Epithelial cell of esophagus (primary cell): ENCODE measurements at places on chromosomes 7 and 10.

DNA sequence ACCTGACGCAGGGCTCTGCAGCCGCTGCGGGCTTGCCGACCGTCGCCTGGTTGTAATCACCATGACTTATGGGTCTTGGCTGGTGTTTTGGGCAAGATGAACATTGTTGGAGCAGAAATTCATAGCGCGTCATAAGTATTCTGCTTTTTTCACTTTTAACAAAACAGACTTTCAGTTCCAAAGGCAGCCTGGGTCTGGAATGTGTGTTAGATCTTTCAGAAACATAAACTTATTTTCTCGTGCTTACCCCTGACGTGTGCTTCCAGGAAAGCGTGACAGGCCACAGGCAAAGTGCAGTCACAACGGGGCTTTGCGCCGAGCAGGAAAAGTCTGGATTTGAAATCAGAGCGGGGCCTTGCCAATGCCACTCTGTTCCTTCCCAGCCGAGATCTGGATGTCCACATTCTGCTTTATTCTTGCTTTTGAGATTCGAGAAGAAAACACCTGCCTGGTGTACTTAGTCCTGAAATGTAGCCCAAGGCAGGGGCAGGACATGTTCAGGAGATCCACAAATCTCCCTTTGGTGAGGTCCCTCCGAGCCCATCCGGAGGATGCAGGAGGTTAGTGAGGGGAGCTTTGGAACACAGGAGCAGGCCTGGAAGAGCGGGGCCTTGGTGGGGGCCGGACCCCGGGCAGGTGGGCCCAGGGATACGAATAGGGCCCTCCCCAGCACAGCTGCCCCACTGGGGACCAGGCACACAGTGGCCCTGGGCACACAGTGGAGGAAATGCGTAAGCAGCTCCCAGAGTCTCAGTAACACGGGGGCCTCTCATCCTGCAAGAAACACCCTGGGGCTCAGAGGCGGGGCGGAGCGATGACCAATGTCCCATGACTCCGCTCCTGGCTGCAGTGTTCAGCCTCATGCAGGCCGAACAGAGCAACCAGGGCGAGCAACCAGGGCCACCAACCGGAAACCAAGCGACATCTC is 49.5 kb upstream of the EBF3 start:
- no peak for DNase-seq

- DNase-seq, result no peak
Measured at GRCh38 chr10:614790-615582, 74.5 kb downstream of the DIP2C start.

DNA sequence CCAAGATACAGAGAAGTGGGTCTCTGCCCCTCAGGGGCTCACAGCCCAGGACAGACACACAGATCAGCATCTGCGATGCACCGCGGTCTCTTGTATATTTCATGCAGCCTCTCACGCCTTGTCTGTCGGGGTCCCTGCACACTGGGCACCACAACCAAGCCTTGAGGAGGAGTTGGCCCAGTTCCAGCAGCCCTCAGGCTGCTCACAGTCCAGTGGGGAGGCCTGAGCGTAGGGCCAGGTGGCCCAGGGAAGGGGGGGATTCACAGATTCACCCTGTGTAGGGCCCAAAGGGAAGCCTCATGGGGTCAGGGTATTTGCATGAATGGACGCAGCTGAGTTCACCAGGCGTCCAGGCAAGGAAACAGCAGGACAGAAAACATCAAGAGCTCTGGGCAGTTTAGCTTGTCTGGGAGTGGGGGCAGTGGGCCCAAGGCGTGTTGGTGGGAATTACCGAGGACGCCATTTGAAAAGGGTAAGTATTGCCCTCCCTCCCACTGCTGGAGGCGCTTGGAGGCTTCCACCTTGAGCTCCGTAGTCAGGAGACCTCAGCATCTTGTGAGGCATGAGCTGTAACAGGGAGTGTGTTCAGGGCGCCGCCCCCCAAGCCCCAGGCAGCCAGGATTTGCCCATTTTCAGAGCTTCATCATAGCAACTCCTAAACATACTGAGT is 129.1 kb upstream of the CHST15 start:
- no peak for DNase-seq

DNA sequence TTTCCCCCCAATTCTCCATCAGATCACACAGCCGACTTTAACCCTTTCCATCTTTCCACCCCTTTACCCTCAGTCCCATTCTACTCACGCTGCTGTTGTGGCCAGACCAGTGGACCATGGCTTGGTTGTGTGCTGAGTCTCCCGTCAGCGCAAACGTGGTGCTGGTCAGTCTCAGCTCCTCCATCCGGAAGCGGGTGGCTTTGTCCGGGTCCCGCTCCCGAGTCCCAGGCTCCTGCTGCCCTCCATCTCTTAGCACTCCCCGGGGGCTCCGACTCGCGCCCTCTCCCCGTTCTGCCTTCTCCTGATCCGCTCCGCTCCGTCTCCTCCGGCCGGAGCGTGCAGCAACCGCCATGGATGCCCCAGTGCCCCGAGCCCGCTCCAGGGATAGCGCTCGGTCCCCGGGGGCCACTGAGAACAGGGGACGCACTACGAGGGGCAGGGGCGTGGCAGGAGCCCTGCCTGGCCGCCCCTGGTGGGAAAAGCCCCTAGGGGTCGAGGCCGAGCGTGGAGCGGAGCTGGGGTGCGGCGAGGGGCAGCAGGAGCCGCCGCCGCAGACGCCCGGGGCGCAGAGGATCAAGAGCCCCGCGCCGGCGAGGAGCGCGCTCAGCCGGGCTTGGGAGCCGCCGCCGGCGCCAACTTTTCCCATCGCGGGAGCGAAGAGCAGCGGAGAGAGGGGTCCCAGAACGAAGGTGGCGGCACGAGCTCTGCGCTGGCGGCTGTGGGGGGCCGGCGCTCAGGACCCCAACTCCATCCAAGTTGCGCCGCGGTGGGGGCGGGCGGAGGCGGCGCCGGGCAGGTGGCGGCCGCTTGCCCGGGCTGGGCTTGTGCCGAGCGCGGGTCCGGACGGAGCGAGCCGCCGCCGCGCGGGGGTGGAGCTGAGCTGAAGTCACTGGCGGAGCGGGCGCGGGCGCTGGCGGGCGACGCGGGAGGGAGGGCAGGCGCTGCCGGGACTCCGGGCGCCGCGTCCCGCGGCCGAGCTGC is at the start of gene SORCS1:
SORCS1 (minus strand) TSS at position 826 of the 981 bp plus-strand sequence.
- peak; percentile 21 for DNase-seq

GRCh38 chr7:137003566-137003965 is 135.1 kb downstream of the CHRM2 start:
- DNase-seq, result no peak

GRCh38 chr10:116084161-116084560 is 188.8 kb downstream of the GFRA1 start:
- no peak for DNase-seq

DNA sequence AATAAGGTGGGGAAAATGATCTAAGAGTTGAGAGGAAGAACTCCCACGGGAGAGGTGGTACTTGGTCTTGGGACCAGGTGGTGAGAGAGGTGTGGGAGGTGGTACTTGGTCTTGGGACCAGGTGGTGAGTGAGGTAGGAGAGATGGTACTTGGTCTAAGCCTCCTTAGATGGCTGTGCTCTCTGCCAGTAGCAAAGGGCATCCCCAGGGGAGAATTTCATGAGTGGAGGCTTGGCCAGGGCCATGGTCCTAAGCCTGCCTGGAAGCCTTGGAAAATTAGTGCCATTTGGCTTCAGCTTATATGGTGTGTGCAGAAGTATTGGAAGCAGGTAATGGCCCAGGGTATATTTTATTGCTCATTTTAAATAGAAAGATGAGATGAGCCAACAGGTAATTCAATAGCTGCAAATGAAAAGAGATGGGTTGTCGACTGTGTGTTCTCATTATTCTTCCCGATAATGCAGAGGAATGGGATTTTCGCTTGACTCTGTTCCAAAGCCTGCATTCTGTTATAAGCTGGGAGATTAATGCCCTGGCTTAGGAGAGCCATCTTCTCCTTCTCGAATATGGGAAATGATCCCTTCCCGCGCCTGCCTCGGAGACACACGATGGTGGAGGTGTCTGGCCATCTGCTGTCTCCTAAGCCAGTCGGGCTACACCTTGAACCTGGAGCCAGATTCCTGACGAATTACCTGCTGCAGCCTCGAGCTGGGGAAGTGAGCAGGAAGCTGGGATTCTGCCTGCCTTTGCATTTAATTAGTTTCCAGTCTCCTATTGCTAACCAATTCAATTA is 287.8 kb downstream of the GALNT17 start:
- DNase-seq, result no peak

GRCh38 chr7:48033922-48034321 is 1.4 kb upstream of the C7orf57 start:
- peak; percentile 34 for DNase-seq

DNA sequence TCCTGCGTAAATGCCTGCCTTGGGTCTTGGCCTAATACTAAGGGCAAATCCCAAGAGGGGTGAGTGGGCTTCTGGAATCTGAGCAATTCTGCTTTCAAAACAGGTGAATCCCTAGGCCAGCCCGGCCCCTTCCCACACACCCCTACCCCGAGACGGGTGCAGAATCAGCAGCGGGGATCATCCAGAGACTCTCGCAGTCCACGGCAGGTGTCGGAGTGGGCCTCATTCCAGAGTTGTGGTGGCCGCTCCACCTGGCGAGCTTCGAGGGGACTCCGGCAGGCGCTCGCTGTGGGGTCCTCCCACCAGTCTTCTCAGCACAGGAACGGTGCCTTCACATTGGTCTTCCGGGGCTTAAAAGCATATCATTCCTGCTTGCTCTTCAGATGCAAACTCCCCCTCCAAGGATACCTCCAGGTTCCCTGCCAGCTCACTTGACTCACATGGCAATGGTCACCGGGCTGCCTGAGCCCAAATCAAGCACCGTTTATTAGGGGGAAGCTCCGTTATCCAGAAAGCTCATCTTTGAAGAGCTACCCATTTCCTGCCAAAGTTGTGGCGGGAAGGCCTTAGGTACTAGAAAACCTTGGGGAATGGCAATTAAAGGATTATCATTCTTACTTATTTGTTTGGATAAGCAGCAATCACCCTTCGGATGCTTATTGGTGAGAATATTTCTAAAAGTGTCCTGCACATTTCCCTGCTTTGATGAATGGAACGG is 67.6 kb downstream of the PRKAG2 start:
- DNase-seq, result no peak

DNA sequence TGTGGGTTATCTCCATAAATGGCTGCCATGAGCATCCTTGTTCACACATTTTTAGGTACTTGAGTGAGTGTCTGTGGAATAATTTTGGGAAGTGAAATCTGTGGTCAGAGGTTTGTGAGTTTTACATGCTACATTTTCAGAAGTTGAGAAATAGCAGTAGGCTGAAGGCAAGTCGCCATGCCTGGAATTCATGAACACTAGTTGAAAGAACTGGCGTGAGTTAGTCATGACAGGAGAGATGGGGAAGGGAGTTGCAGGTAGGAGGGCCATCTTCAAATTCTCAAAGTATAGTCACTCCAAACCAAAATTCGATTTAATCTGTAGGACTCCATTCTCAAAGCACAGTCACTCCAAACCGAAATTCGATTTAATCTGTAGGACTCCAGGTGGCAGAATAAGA is 89.6 kb downstream of the EGFR start:
- DNase-seq, result no peak

GRCh38 chr10:58590152-58590840 is 77.6 kb downstream of the BICC1 start:
- DNase-seq, result peak; percentile 79

GRCh38 chr7:39688611-39689480 is 65.5 kb downstream of the RALA start:
- peak; percentile 88 for DNase-seq

GRCh38 chr10:60270426-60270825 is 119.2 kb downstream of the ANK3 start:
- peak; percentile 38 for DNase-seq

- DNase-seq, result no peak
Measured at GRCh38 chr7:16916738-16917137, 35.0 kb upstream of the AGR3 start.

GRCh38 chr7:70352088-70352487 is 753.8 kb downstream of the AUTS2 start:
- DNase-seq, result no peak

GRCh38 chr10:81472927-81473470 is 402.0 kb upstream of the NRG3 start:
- DNase-seq, result no peak

DNA sequence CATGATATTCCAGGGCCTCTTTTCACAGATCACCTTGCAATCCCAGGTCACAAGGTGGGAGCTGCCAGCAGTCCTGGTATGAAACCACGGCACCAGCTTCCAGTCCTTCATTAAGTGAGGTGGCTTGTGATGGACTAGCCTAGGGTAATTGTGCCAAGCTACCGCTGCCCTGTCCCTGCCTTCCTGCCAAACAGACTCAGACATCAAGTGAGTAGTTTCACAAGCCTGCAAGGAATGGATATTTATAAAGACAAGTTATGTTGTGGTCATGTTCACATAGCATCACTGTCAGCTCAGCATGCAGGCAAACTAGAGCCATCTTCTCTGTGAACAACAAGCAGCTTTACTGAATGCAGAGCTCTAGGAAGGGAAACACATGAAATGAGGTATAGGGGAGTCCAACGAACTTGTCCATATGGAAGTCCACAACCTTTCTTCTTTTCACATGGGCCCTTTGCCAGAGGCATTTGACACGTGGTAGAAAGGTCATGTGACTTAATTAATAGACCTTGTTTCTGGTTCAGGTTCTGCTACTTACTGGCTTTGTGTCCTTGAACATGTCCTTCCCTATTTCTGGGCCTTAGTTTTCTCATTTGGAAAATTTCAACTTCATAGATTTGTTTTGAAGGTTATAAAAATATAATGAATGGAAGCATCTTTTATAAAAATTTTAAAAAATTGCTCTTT is 1061.2 kb downstream of the KCNMA1 start:
- no peak for DNase-seq

- DNase-seq, result peak; percentile 87
Measured at GRCh38 chr7:116511552-116512519, 12.3 kb downstream of the CAV2 start.

DNA sequence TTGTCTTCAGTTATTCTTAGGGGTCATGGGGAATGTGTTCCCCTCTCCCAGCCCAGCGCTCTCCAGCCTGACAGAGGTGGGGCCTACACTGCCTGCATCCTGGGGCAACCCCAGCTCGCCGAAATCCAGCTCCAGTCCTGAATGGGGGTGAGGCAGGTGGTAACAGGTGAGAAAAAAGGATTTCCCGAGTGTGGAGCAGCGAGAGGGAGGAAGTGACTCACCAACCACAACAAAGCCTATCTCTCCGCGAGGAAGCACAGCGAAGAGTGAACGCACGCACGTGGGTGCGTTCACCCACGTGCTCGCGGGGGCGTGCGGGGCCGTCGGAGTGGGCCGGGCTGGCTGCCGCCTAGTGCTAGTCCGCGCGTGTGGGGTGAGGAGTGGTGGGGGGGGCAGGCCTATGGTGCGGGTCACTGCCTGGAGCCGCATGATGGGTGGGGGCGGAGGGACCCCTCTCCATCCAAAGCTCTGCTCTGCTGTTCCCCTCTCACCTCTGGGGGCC is 855 bp upstream of the PALD1 start:
- DNase-seq, result peak; percentile 83

- peak; percentile 22 for DNase-seq
Measured at GRCh38 chr7:73892003-73892999, 31.3 kb downstream of the TMEM270 start.

DNA sequence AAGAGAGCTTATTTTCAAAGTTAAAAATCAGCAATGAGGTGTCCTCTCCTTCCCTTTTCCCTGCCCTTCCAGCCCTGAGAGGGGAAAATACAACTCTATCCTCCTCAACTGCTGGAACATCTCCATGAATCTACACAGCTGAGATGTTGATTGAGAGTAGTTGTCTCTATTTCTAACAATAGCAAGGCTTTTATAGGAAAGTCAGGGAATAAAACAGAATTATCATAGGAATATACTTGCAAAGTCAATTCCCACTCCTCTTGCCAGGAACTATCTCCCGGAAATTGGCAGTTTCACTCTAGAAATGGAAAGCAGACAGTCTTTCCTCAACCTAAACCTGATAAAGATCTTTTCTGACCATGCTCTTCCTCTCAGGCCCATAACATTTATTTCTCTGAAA is 8.8 kb downstream of the HGF start:
- no peak for DNase-seq
